ENCODE measurements at places on chromosomes 3 and 15. TPM values are rescaled to one million over a fixed set of nuclear protein-coding genes. Genes with fewer than 3 reads are reported as not detected.

Gene CLPX
- total RNA-seq: 48.7 TPM

Gene MESP1
- 0.26 TPM for total RNA-seq

Gene MB21D2
- total RNA-seq: 2.1 TPM

Gene TICRR
- 1.6 TPM for total RNA-seq

Gene CA12
- 3.3 TPM for total RNA-seq

Gene DLL4
- total RNA-seq: 9.7 TPM

Gene NDN
- total RNA-seq: 41.6 TPM

Gene WNT5A
- total RNA-seq: 9.8 TPM

Gene OR5H2
- total RNA-seq: not detected

Gene TM4SF18
- total RNA-seq: 83.3 TPM

Gene DNAH1
- total RNA-seq: 21.0 TPM

- DNase-seq: no peak
Observed at GRCh38 chr3:32423534-32423933, 31.9 kb downstream of the CMTM7 start.

DNA sequence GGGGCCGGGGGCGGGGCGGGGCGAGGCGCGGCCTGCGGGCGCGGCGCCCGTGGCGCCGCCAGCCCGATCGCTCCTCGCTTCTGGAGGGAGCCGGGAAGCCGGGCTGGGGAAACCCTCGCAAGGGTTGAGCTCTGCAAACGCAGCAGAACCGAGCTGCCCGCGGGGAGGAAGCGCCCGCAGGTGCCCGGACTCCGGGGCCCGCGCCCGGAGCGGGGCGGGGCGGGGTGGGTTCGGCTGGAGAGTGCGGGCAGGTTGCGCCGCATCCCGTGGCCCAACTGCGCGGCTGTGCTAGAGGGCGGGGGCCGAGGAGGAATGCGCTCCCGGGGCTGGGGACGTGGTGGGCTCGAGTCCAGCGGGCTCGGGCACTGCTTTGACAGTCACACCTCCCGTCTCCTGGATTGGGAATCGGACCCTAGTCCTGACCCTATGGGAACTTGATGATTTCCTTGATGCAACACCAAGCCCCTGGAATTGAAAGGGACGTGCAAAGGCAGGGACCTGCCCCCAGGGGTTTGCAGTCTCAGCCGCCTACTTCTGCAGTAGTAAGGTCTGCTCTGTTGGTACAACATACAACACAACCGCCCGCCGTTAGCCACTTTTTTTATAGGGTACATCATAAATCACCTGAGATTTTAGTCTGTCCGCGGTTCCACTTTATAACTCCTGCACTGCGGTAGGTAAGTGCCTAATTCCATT, 34.3 kb downstream of the ZBTB38 start:
- peak; percentile 92 for DNase-seq

DNA sequence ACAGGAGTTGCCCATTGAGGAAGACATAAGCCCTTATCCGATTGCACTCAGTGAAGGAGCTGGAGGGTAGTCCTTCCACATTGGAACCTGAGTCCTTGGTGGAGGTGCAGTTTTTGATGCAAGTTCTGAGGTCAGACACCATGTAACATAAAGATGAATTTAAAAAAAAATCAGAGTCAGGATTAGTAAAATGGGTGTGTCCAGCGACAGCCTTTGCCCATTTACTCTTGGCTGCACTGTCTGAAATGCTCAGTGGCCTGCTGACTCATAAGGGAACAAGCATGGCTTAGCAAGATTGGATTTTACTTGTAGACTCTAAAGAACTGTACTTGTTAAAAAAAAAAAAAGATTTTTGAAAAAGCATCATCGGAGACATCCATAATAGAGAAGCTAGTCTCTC, 241.1 kb upstream of the TOPAZ1 start:
- no peak for DNase-seq

DNA sequence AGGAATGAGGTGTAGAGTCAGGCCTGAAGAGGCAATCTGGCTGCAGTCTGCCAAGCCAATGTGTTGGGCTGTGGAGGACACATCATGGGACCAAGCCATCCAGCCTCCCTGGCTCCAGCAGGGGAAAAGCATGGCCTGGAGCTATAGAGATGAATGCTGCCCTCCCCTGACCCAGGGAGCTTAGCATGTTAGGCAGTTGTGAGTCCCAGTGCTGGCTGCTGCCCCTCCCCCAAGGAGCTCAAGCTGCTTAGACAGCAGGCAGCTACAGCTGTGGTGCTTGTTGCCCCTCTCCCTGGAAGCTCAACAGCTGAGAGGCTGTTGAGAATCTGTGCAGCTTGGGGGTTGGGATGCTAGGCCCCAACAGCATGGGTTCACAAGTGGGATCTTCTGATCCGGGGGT, 85.6 kb upstream of the DNAJC19 start:
- DNase-seq: no peak

DNA sequence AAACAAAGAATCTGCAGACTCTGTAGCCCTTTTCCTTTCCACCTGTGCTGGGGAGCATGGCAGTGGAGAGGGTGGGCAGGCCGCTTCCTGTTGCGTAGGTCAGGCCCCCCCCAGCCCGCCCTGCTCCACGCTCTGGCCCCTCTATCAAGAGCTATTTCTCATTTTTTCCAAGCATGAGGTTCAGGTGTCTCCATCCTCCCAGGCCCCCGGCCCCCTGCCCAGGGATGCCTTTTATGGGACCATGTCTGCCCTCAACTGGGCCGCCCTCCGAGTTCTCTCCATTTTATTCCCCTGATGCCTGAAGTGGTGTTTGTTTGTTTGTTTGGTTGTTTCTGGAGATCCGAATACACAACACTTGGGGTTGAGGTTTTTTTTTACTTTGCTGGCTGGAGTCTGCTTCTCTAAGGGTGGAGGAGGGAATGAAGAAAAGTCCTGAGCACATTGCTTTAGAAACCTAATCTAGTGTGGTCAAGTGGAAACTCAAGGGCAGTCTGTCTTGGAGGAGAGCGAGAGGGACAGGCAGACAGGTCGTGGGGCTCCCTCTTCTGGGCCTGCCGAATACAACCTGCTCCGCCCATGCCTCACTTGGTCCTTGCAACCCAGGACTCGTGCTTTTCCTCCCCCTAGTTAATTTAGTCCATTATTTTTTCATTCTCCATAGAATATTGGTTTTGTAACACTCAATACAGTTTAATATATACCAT, 176.5 kb upstream of the LYSMD4 start:
- no peak for DNase-seq

- DNase-seq: no peak
Observed at GRCh38 chr3:24810881-24811280, 316.2 kb upstream of the THRB start.

- no peak for DNase-seq
Observed at GRCh38 chr3:13537909-13538296, 11.0 kb upstream of the FBLN2 start.

- DNase-seq: no peak
Observed at GRCh38 chr3:16899919-16900318, 15.2 kb downstream of the PLCL2 start.

- no peak for DNase-seq
Observed at GRCh38 chr3:148466143-148466542, 231.6 kb upstream of the AGTR1 start.

DNA sequence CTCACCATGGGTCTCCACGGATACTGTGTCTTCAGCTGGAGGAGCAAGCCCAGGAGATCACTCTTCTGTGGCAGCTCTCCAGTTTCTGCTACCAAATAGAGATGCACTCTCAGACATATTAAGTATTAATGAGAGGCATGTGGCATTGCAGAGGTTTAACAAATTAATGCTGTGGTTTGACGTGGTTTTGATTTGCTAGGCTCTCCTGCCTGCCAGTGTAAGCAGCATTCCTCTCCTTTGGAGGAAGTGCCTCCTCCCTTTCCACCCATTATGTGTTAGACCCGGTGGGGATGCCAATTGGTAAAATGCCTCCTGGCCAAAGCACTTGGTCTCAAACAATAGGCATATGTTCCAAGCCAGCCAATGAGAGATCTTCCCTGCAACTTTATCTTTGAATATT, 124.8 kb downstream of the MYLK start:
- no peak for DNase-seq

DNA sequence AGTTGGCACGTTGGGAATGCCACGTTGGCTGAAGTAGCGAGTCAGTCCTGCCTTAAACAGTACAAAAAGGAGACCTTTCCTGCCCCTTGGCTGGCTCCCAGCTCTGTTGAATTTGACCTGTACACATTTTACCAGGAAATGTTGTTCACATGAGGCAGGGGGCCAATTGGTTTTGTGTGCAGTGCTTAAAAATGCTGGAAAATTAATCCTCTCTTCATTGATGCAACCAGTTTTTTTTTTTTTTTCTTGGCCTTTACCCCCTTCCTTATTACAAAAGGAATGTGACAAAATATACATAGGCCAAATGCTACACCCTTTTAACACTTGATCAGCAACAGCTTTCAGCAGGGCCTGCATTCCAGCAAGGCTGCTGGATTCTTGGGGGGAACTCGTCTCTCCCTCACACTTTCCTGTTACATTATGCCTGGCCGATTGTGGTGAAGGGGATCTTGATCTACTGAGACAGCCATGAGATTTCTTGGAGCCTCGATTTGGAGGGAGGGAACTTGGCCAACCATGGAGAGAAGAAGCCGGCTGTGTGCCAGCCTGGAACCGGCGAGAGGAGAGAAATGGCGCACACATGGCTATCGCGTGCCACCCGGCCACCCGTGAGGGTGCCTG, 93.1 kb downstream of the DNASE1L3 start:
- DNase-seq: no peak

GRCh38 chr3:32612547-32612946, 41.9 kb upstream of the DYNC1LI1 start:
- no peak for DNase-seq

DNA sequence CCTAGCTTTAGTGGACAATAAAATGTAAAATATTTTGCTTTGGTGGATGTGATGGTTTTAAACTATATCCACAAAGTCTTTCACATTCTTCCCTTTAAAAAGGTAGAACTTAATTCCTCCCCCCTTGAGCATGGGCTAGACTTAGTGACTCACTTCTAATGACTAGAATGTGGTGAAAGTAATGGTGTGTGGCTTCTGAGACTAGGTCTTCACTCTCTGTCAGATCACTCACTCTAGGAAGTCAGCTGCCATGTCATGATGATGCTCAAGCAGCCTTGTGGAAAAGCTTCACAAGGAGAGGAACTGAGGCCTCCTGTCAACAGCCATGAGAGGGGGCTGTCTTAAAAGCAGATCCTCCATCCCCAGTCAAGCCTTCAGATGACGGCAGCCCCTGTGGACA, 4.2 kb downstream of the LRRC2 start:
- no peak for DNase-seq

DNA sequence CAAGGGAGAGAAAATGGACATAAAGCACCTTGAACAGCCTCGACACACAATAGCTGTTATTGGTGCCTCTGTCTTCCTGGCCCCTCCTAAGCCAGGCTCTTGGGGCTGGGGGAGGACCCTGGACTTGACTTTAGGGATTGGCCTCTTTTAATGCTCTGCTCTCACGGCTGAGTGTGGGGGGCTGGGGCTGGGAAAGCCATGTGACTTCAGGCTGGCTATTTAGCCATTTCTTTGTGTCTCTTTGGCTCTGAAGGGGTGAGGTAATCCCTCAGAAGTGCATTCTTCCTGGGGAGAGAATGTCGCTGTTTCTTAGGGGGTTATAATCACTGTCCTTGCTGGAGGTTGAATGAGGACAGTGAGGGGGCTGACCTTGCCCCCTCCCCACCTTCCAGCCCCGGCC, 26.2 kb downstream of the MAGEF1 start:
- no peak for DNase-seq

DNA sequence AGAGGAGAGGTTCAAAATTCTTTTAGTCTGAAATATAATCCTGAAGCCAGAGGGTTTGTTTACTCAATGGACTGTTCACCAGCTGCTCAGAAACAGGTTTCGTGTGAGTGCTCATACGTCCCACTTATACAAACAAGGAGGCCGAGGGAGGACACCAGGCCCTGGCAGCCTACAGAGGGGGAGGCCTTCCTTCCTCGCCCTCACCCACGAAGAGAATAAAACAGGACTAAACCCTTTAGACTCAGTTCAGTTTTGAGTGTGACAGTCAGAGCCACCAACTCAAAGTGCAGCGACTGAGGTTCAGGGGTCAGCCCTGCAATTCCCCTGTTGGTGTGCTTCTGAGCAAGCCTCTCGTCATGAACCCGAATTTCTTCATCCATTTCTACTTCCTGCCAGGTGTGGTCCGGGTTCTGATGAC, 17.3 kb downstream of the FAM174B start:
- DNase-seq: peak; percentile 17

- DNase-seq: no peak
Observed at GRCh38 chr3:156601497-156601896, 46.6 kb upstream of the SSR3 start.

DNA sequence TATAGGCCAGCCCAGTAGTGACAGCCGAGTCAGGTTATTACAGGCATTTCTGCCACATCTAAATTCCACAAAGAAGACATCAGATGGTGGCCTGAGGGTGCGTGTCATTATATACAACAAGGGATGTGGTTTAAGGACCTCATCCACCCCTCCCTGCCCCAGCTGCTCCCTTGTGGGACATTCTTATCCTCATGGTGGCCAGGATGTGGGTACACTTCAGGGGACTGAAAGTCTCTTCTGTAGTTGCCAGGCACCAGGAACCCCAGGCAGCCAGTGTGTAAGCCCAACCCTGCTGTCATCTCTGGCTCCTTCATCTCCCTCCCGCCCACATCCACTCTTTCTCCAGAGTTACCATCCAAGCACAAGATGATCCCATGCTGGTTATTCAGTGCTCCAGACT, 224.9 kb upstream of the TOPAZ1 start:
- no peak for DNase-seq

GRCh38 chr3:134055661-134056060, 25.9 kb upstream of the SLCO2A1 start:
- DNase-seq: peak; percentile 45

DNA sequence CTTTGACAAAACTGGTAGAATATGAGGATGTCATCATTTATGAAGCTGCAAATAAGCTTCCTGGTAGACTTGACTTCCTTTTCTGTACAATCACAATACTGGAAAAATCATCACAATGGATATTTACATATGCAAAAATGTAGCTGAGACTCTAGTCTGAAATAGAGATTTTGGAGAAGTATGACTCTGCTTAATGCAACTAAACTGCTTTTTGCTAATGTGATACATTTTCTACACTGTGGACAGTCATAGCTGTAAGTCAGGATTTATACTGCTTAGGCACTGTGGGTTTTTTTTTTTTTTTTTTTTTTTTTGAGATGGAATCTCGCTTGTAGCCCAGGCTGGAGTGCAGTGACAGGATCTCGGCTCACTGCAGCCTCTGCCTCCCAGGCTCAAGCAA, 34.5 kb upstream of the ST3GAL6 start:
- DNase-seq: no peak

DNA sequence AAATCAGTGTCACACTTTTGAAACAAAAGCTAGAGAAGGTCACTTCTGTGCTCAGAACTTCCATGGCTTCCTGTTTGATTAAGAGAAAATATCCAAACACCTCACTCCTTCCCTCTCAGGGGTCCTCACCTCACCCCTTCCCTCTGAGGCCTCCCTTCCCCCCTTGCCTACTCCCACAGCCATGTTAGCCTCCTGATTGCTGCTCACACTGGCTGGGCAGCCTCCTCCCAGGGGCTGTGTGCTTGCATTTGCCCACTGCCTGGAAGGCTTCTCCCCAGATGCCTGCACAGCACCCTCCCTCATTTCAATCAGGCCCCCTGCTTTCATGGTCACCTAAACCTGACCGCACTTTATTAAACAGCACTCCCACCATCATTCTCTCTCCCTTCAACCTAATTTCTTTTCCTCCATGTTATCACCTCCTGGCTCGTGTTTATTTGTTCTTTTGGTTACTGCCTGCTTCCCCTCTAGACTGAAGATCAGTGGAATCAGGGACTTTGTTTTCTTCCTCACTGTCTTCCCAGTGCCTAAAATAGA, 10.4 kb downstream of the BOC start:
- no peak for DNase-seq

Data from spleen (tissue), 13 donors.